ENCODE measurements at places on chromosomes 5 and 9.

DNA sequence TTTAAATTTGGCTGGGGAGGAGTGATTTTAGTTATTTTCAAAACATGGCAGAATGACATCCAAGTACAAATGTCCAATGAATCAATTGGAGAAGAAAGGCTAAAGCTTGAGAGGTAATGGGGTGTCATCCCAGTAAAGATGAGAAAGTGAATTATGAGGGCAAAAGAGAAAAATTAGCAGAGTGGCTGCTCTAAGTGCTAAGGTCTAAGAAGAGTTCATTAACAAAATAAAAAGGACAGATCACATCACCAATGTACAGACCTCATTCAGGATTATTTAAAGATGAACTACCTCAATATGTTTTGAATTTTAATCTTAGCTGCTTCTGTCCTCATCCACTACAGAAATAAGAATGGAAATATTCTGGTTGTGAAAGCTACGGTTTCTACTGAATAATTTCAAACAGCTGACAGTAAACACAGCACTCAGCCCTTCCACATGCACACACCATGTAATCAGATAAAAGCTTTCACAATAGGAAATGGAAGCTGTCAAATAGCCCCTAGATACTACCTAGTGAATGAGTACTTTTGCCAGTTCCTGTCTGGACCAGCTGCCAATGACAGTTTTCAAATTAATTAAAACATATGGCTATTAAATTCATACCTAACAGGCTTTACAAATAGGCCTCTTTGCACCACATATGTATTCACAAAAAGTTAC is 171.5 kb downstream of the SSBP2 start:
- DNase-seq = no peak

- DNase-seq = no peak
Observed at GRCh38 chr5:76310208-76310607, 92.9 kb upstream of the IQGAP2 start.

GRCh38 chr5:179314606-179315355 is 30.5 kb downstream of the ADAMTS2 start:
- no peak for DNase-seq

DNA sequence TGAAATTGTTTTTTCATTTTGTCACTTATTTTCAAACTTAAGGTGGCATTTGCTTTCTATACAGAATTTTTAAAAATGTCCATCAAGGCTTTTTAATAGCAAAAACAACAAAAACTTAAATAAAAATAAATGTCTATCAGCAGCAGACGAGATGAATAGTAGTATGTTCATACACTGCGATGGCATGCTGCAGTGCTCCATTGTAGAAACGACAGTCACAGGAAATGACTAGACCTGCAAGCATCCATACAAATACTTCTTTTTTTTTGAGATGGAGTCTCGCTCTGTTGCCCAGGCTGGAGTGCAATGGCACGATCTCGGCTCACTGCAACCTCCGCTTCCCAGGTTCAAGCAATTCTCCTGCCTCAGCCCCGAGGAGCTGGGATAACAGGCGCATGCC is 41.4 kb downstream of the COL23A1 start:
- no peak for DNase-seq

DNA sequence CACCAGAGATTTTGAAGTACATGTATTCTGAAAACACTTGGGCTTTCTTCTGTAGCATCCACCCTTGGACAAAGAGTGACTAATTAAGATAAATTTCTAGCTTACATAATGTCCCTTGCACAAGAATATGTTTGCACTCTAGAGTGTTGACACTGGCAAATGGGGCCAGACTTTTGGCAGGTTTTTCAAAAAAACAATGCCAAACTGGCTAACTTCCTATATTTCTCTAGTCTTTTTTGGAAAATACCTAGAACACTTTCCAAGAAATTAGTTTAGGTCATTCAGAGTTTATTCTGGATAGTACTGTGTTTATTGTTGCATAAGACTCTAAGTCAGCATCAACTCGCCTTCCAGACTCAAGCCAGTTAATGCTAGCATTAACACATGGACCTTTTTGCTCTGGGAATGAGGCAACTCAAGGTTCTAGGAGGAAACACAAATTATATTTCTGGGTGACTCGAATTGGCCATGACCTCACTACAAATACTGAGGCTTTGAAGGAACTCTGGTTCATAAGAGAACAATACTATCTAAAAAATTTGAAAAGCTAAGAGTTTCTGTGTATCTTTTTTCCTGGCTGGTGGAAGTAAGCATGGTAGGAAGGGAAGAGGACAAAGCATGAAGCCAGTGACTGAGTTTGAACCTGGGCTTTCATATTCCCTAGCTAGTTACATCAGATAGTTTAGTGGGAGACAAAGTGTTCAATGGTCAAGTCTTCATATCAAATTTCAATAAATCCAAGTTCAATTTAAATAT is 101.6 kb downstream of the NREP start:
- no peak for DNase-seq

- DNase-seq = no peak
Observed at GRCh38 chr9:93203026-93203717, 19.2 kb downstream of the WNK2 start.

GRCh38 chr5:123203105-123203800 is 114.2 kb downstream of the PRDM6 start:
- no peak for DNase-seq

GRCh38 chr9:86788456-86788855 is 158.8 kb downstream of the GAS1 start:
- no peak for DNase-seq

DNA sequence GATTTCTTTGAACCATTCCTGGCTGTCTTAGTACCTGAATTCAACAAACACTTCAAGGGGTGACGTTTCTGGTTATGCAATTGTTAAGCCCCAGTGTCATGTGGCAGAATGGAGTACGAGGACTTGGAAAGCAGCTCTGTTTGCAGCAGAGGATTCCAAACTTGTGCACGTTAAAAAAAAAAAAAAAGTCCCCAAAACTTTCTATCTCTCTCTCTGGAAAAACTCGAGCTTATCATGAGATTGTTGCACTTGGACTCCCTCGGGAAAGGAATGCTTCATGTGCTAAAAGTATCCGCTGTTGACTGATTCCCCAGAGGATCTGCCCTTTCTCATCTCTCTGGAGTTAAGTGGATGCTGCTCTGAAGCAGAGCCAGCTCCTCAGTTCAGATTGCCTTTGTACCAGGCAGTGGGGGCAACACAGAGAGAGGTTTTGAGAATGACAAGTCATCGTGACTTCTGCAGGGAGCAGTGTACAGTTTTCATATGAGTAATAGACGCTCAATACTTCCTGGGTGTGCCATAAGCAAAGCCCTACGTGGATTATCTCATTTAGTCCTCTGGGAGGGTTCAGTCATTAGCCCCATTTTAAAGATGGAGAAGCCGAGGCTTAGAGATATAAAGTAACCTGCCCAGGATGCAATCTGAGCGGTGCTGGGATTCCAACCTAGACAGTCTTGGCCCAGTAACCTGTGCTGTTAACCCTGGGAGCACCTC is 28.1 kb downstream of the TMOD1 start:
- DNase-seq = no peak

DNA sequence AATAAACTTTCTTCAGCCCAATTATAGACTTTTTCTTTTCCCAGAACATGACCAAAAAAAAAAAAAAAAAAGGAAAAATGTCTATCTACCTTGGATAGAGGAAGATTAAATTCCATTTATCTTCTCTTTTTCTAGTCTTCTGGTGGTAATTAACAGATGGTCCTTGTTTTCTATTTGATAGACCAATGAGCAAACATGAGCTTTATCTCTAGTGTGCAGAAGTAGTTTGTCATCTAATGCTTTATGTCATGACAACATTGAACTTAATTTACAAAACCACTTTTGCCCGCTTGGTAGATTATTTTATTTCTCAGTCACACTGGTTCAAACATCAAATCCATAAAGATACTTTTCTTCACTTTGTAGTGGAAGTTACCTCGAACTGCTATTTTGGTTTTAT is 69.5 kb upstream of the ELL2 start:
- no peak for DNase-seq

DNA sequence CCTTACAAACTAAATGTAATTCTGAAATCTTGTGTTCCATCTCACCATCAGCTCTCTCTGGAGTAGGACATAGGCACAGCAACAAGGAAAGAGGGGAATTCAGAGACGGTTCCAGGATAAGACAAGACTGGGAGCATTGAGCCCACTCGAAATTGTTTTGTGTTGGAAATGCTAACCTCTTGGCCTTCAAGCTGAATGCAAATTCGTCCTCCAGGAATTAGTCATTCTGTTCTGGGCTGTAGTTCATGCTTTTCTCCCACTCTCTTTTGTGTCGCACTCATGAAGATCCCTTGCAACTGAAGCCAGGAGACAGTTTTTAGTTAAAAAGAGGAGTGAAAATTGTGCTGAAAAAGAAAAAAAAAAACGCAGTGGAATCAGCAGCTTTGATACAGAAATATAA is 121.7 kb upstream of the SEMA6A start:
- no peak for DNase-seq

- DNase-seq = no peak
Observed at GRCh38 chr5:38463634-38464521, 92.6 kb downstream of the LIFR start.

DNA sequence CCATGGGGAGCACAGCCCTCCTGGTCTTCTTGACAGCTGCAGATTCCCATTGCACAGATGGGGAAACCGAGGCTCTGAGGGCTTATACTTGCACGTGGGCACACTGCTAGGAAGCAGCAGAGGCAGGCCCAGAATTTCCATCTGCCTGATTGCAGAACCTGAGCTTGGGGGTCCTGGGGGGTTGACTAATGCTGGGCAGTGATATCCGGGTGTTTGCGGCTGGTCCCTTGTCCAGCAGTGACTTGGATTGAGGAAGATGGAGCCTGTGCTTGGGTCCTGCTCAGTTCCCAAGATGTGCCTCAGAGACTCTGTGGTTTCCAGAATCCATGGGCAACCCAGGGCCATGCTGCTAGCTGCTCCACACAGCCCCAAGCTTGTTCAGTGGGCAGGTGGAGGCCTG is 91.2 kb downstream of the PHF2 start:
- no peak for DNase-seq

GRCh38 chr9:128259156-128259555 is 16.7 kb downstream of the GOLGA2 start:
- DNase-seq = no peak

GRCh38 chr5:31581498-31582099 is 49.5 kb downstream of the C5orf22 start:
- DNase-seq = no peak

DNA sequence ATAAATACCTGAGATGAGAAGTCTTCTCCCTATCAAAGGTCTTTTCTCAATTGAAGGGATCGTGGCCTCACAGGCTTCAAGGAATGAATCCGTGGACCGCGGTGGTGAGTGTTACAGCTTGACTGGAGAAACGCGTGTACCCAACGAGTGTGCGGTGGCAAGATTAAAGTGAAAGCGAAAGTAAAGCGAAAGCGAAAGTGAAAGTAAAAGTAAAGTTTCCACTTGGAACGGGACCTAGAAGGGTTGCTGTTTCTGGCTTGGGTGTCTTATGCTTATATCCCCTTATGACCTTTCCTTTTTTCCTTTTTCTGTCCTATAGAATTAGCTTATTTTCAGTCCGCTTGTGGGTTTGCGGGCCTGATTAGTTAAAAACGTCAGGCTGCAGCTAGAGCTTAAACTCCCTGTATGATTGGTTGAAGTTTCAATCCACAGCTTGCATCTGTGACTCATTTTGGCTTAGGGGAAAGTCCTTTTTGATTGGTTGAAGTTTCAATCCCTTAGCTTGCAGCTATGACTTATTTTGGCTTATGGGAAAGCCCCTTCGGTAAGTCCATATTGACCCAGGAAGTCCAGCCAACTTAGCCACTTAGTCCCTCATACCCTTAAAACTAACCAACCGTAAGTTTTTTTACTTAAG is 924.3 kb upstream of the CDH10 start:
- DNase-seq = no peak

DNA sequence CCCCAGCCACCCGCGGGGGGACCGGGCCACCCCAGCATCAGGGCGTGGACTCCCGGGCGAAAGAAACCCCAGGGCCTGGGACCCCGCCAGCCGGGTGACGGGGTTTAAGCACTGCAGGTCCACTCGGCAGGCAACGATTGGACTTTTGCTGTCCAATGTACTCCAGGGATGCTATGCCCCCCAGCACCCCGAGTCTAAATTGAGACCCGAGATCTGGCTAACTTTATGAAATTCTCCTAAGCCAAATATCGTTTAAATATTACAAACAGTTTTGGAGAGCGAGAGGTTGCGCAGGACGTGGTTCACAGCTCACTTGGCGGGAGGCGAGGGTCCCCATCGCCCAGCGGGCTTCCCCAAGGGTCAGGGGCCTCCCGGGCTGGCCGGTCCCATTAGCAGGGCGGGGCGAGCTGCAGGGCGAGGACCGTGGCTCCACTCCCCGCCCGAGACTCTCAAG is 384 bp upstream of the MRPS2 start:
- DNase-seq = no peak

- no peak for DNase-seq
Observed at GRCh38 chr5:71629950-71630349, 42.8 kb downstream of the MCCC2 start.

- no peak for DNase-seq
Observed at GRCh38 chr9:93303258-93303771, 119.4 kb downstream of the WNK2 start.

- no peak for DNase-seq
Observed at GRCh38 chr9:23581931-23582330, 244.1 kb downstream of the ELAVL2 start.

GRCh38 chr5:105659396-105659795 is 2011.3 kb downstream of the EFNA5 start:
- DNase-seq = no peak

GRCh38 chr5:179558932-179559283 is 8.6 kb downstream of the RUFY1 start:
- no peak for DNase-seq

GRCh38 chr9:17625644-17626388 is 47.0 kb downstream of the SH3GL2 start:
- DNase-seq = no peak

GRCh38 chr5:39674209-39675082 is 249.7 kb upstream of the DAB2 start:
- DNase-seq = no peak

GRCh38 chr5:14424011-14424685 is 157.4 kb upstream of the OTULINL start:
- no peak for DNase-seq

- no peak for DNase-seq
Observed at GRCh38 chr5:21685522-21685921, 1167.6 kb downstream of the CDH12 start.

- DNase-seq = no peak
Observed at GRCh38 chr5:170342153-170342725, 44.7 kb upstream of the LCP2 start.

DNA sequence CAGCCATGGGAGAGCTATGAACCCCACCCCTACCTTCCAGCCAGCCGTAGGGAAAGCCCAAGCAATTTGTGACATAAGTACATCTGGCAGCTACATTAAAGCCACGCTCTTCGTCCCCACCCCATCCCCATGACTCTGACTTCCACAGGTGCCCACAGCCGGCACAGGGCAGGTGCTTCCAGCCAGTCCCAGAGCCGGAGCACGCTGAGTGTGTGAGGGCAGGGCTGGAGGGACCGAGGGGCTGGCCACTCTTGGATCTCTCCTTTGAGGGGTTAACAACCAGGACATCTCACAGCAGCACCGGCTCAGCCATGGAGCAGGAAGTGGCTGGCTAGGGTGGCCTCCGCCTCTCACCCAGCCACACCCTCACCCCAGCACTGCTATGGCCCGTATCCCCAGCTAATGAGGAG is 2.4 kb upstream of the FAM78A start:
- no peak for DNase-seq

Data from stimulated activated CD4-positive, alpha-beta T cell treated with anti-CD3 and anti-CD28 coated beads, Interleukin-12 subunit alpha, Interleukin-12 subunit beta, amount 100 ng/mL, for 24 hours (primary cell).